ENCODE measurements at places on chromosomes 16 and 17. TPM values are rescaled to one million over a fixed set of nuclear protein-coding genes. Genes with fewer than 3 reads are reported as not detected.

Gene IGFALS
- not detected for total RNA-seq

Gene KRT17
- total RNA-seq = not detected

Gene USP6
- 0.97 TPM for total RNA-seq

Gene CD300LB
- not detected for total RNA-seq

Gene KRTAP3-1
- total RNA-seq = not detected

Gene KRTAP4-9
- not detected for total RNA-seq

Gene CCL23
- total RNA-seq = not detected

Gene ITPRIPL2
- 18.9 TPM for total RNA-seq

Gene MAF
- 46.7 TPM for total RNA-seq

- peak; percentile 77 for DNase-seq
- H3K4me1 ChIP-seq = peaks cover 53% of the 10 kb centered on the region
- peak overlapping the region; percentile 28 for H3K4me3 ChIP-seq
Observed at GRCh38 chr16:87855852-87856715, 13.2 kb downstream of the SLC7A5 start.

DNA sequence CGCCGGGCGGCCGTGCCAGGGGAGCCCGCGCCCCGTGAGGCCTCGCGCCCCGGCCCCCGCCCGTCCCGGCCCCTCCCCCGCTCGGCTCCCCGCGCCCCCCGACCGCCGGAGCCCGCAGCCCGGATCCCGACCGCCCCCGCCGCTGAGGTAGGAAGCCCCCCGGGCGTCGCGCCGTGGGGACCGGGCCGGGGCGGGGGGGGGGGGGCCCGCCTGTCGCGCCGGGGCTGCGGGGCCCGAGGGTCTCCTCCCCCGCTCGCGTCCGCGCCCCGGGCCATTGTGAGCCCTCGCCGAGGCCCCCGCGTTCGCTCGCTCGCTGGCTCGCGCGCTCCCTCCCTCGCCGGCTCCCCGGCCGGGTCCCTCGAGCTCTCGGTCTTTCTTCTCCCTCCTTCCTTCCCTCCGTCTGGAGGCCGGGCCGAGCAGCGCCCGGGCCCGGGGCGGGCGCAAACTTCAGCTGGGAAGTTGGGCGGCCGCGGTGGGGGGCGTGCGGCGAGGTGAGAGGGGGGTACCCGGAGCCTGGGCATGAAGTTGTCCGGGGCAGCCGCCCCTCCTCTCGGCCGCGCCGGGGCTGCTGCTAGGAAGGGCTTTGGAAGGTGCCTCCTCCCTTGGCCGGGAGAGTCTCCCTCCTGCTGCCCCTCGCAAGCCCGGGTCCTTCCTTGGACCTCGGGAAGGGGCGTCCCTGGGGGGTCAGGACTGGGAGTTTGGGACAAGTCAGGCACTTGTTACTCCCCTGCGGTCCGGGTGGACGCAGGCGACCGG is 419 bp downstream of the GLIS2 start:
- peak overlapping the region; percentile 62 for H3K4me3 ChIP-seq
- no peak for DNase-seq

- peaks cover 37% of the 10 kb centered on the region for H3K36me3 ChIP-seq
- no peaks in the 10 kb centered on the region for H3K4me1 ChIP-seq
- DNase-seq = no peak
- H3K4me3 ChIP-seq = no peak overlapping the region
- no peaks in the 10 kb centered on the region for H3K27me3 ChIP-seq
- no peak overlapping the region for H3K27ac ChIP-seq
Observed at GRCh38 chr16:29831490-29831889, 11.2 kb downstream of the MVP start.

GRCh38 chr16:84803146-84803545 is 16.6 kb upstream of the CRISPLD2 start:
- no peak overlapping the region for H3K4me3 ChIP-seq
- no peak for DNase-seq
- H3K36me3 ChIP-seq = no peaks in the 10 kb centered on the region
- no peak overlapping the region for H3K27ac ChIP-seq
- H3K4me1 ChIP-seq = no peaks in the 10 kb centered on the region

- no peaks in the 10 kb centered on the region for H3K36me3 ChIP-seq
- peaks cover 30% of the 10 kb centered on the region for H3K4me1 ChIP-seq
Observed at GRCh38 chr17:4220655-4221054, 43.1 kb downstream of the ANKFY1 start.

GRCh38 chr17:9977180-9977575 is 72.1 kb upstream of the RCVRN start:
- H3K36me3 ChIP-seq = no peaks in the 10 kb centered on the region
- no peak for DNase-seq
- H3K27ac ChIP-seq = no peak overlapping the region
- no peaks in the 10 kb centered on the region for H3K27me3 ChIP-seq

- H3K36me3 ChIP-seq = no peaks in the 10 kb centered on the region
- peak overlapping the region; percentile 95 for H3K27ac ChIP-seq
- no peaks in the 10 kb centered on the region for H3K27me3 ChIP-seq
- H3K4me1 ChIP-seq = peaks cover 21% of the 10 kb centered on the region
- H3K4me3 ChIP-seq = peak overlapping the region; percentile 76
- DNase-seq = no peak
Observed at GRCh38 chr16:719815-720446, 1.0 kb upstream of the ANTKMT start.

DNA sequence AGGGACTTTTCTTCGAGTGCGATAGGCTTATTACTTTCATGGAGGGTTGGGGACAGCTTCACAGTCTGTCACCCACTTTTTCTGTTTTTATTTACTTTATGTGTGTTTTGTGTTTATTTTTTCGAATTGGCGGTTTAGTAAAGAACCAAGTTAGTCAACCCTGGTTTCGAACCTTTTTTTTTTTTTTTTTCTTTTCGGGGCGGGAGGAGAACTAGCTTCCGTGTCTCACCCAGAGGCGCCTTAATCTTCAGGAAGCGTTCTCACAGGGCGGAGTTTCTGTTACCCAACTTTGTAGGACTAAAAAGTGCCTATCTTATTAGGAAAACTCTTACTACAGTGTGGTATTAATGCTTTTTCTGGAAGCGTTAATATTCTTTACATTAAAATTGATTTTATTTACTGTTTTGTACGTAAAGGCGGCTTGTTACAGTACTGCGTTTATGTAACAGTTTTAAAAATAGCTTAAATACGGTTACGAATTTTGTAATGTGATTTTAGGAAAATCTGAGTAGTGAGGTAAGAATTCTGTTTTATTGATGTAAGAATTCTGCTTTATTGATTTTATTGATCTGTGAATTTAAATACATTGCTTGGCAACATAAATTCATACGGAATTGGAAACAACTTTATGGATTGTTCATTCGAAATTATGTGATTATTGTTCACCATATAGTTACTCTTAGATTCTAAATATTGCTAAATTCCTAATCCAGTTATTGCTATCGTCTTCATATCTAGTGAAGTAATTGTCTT is 885 bp downstream of the ZNF207 start:
- H3K4me1 ChIP-seq = peaks cover 52% of the 10 kb centered on the region
- peak overlapping the region; percentile 89 for H3K4me3 ChIP-seq

DNA sequence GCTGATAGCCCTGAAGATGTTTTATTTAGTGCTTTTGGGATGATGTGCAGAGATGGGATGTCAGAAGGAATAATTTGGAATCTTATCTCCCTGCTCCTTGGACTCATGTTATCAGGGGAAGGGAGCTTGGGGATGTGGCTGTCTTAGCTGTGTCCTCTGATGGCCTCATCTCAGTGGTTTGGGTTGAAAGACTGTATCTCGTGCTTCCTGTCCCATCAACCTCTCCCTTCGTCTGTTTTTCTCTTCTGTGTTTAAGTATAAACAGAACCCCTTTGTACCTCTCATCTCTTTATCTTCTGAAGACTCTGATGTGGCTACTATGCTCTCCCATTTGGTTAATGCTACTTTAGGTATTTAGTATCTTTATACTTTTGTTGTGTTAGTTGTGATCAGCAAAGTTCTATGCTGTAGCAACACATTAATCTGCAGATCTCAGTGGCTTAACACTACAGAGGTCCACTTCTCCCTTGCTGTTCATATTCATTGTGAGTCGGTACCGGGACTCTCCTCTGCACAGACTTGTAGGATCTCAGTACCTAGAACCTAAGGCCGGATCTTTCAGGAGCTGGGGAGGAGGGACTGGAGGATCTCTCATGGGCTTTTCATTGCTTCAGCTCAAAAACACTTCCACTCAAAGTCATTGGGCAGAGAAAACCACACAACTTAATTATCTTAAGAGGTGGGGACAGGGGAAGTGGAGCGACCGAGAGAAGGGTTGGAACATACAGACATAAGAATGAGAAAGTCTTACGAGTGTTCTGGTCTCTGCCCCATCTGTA is 28.8 kb downstream of the PRKCA start:
- no peak for DNase-seq
- no peak overlapping the region for H3K4me3 ChIP-seq
- no peak overlapping the region for H3K27ac ChIP-seq
- no peaks in the 10 kb centered on the region for H3K27me3 ChIP-seq

DNA sequence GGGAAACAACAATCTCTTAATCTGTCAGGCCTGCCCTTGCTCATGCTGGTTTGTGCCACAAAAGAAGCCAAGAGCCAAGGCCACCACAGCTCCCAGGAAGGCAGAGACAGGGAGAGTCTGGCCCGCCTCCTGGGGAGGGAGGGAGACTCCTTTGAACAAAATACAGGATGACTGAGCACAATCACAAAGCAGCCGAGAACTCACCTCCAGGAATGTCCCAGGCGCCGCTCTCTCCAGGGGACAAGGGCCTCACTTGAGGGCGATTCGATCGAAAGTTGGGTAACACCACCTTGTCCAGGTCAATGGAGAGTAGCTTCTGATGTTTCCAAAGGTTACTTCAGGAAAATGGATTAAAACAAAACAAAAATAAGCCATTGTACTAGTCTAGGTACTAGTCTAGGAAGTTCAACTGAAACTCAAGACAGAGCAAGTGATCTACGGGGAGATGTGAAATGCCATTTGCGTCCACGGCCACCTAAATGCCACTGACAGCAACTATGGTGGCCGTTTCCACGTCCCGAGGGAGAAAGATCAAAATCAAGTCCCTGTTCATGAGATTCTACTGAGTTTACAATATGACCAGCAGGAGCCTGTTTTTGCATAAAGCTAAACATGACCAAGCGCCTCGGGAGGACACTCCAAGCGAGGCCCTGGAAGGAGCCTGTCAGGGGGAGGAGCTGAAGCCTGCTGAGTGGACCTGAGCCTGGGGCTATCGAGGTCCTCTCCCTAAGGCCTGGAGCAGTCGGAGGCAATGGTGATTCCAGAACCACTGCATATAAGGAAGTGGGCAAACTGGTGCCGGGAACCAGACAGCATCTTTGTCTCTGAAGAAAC is 13.4 kb upstream of the SLC38A8 start:
- no peaks in the 10 kb centered on the region for H3K27me3 ChIP-seq
- no peak for DNase-seq
- no peaks in the 10 kb centered on the region for H3K36me3 ChIP-seq
- no peak overlapping the region for H3K27ac ChIP-seq
- H3K4me1 ChIP-seq = no peaks in the 10 kb centered on the region

- H3K4me3 ChIP-seq = no peak overlapping the region
- peaks cover 7% of the 10 kb centered on the region for H3K4me1 ChIP-seq
- peak overlapping the region; percentile 58 for H3K27ac ChIP-seq
Observed at GRCh38 chr17:60154616-60155426, 5.0 kb downstream of the CA4 start.

GRCh38 chr17:6254036-6254435 is 180.9 kb downstream of the AIPL1 start:
- H3K4me3 ChIP-seq = no peak overlapping the region
- no peaks in the 10 kb centered on the region for H3K4me1 ChIP-seq
- H3K27ac ChIP-seq = no peak overlapping the region
- no peaks in the 10 kb centered on the region for H3K36me3 ChIP-seq

- H3K4me1 ChIP-seq = no peaks in the 10 kb centered on the region
- H3K27ac ChIP-seq = no peak overlapping the region
- DNase-seq = no peak
- no peak overlapping the region for H3K4me3 ChIP-seq
- no peaks in the 10 kb centered on the region for H3K27me3 ChIP-seq
Observed at GRCh38 chr16:78004517-78004916, 17.8 kb upstream of the CLEC3A start.

- no peaks in the 10 kb centered on the region for H3K27me3 ChIP-seq
- no peaks in the 10 kb centered on the region for H3K4me1 ChIP-seq
- H3K4me3 ChIP-seq = no peak overlapping the region
- no peaks in the 10 kb centered on the region for H3K36me3 ChIP-seq
- no peak for DNase-seq
Observed at GRCh38 chr17:33689725-33690124, 396.6 kb upstream of the ASIC2 start.

DNA sequence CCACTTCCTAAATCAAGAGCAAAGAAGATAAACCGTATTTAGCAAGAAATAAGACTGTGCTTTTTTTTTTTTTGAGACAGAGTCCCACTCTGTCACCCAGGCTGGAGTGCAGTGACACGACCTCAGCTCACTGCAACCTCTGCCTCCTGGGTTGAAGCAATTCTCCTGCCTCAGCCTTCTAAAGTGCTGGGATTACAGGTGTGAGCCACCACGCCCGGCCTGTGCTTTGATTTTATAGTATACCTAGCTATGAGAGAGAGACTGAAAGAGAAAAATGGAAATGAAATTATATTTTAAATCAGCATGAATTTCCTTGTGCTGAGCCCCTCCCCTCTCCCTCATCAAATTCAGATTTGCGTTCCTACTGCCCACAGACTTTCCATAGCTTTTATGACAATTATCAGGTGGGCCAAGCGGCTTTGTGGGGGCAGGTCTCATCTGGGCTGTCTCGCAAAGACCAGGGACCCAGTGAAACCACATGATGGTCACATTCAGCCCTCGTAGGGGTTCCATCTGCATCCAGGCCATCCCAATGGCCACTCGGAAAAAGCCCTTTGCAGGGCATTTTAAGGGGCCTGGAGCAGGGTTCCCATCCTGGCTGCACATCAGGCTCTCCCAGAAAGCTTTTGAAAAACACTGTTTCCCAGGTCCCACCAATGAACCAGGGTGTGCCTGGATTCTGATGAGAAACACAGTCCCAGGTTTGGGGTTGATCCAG is 8.5 kb downstream of the CACNG1 start:
- DNase-seq = peak; percentile 9
- no peaks in the 10 kb centered on the region for H3K27me3 ChIP-seq
- H3K4me1 ChIP-seq = peaks cover 69% of the 10 kb centered on the region
- H3K27ac ChIP-seq = peak overlapping the region; percentile 98
- no peaks in the 10 kb centered on the region for H3K36me3 ChIP-seq

DNA sequence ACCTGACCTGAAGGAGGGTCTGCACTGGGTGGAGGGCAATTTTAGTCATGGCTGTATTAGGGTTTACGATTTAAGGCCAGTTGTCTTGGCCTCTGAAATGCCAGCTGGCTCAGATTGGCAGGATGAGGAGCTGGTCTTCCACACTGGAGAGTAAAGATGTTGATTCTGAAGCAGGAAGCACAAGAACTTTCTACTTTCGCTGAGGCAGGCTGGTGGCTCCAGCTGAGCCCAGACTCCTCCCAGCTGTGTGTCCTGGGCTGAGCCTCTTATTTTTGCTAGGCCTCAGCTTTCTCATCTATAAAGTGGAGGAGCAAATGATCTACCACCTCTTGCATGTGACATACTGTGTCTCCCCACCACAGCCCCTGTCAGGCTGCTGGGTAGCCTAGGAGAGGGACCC is 74.4 kb downstream of the MRM1 start:
- DNase-seq = no peak
- H3K36me3 ChIP-seq = no peaks in the 10 kb centered on the region
- no peak overlapping the region for H3K27ac ChIP-seq

Measured in gastrocnemius medialis (tissue), 4 donors.